ENCODE measurements at places on chromosomes 11 and 22. TPM values are rescaled to one million over a fixed set of nuclear protein-coding genes. Genes with fewer than 3 reads are reported as not detected.

- H3K4me1 ChIP-seq = peaks cover 47% of the 10 kb centered on the region
- H3K27me3 ChIP-seq = no peaks in the 10 kb centered on the region
- peak overlapping the region; percentile 92 for H3K27ac ChIP-seq
- DNase-seq = peak; percentile 29
Measured at GRCh38 chr22:41781507-41781906, 19.0 kb upstream of the CCDC134 start.

DNA sequence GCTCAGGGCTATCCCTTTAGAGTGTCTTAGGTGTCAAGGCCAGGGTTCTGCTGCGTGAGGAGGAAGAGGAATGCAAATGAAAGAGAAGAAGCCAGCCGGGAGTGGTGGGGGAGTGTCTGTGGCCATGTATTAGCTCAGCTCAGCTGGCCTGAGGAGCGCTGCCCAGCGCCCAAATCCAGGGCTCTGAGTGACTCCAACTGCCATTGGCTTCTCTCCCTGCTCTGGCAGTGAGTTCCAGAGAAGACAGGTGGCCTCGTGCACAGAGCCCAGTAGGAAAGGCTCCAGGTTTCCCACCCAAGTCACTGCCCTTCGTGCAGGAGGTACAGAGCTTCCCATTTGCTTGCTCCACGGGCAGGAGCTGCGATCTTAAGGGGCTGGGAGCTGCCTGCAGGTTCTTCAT lies 302.0 kb downstream of the KIRREL3 start:
- H3K4me1 ChIP-seq = no peaks in the 10 kb centered on the region
- no peak overlapping the region for H3K27ac ChIP-seq

GRCh38 chr22:37476389-37477329 lies 9.5 kb downstream of the MFNG start:
- H3K4me1 ChIP-seq = peaks cover 7% of the 10 kb centered on the region
- H3K27ac ChIP-seq = no peak overlapping the region
- no peaks in the 10 kb centered on the region for H3K27me3 ChIP-seq
- no peak for DNase-seq

GRCh38 chr22:26853071-26853470 lies 195.7 kb downstream of the MIAT start:
- H3K27ac ChIP-seq = no peak overlapping the region
- DNase-seq = no peak
- no peaks in the 10 kb centered on the region for H3K4me1 ChIP-seq
- no peak overlapping the region for H3K4me3 ChIP-seq
- peaks cover 11% of the 10 kb centered on the region for H3K36me3 ChIP-seq

DNA sequence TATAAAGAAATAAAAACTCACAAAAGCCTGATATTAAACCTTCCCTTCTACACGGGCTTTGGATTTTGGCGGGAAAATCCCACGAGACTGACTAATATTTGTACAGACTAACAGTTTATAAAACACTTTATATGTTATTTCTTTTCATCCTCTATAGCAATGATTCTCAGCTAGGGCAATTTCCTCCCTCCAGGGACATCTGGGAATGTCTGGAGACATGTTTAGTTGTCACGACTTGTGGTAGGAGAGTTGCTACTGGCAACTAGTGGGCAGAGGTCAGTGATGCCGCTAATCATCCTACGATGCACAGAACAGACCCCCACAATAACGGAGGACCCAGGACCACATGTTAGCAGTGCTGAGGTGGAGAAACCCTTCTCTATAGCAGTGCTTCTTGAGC lies 304.8 kb upstream of the PITPNB start:
- H3K4me3 ChIP-seq = no peak overlapping the region
- no peak overlapping the region for H3K27ac ChIP-seq
- peaks cover 5% of the 10 kb centered on the region for H3K27me3 ChIP-seq
- H3K36me3 ChIP-seq = no peaks in the 10 kb centered on the region

- peaks cover 6% of the 10 kb centered on the region for H3K36me3 ChIP-seq
- H3K27ac ChIP-seq = no peak overlapping the region
- H3K27me3 ChIP-seq = peaks cover 13% of the 10 kb centered on the region
- no peak for DNase-seq
- no peak overlapping the region for H3K4me3 ChIP-seq
Measured at GRCh38 chr11:58742981-58743880, 11.5 kb upstream of the GLYAT start.

- peak overlapping the region; percentile 81 for H3K4me3 ChIP-seq
- H3K36me3 ChIP-seq = peaks cover 68% of the 10 kb centered on the region
- peaks cover 51% of the 10 kb centered on the region for H3K4me1 ChIP-seq
- no peaks in the 10 kb centered on the region for H3K27me3 ChIP-seq
- H3K27ac ChIP-seq = peak overlapping the region; percentile 97
Measured at GRCh38 chr11:62599901-62600300, 1.8 kb downstream of the MTA2 start.

MS4A10 gene
- not detected for total RNA-seq

SLC25A17 gene
- total RNA-seq = 29.3 TPM

SYT8 gene
- not detected for total RNA-seq

NLRP14 gene
- 0.07 TPM for total RNA-seq

C2CD3 gene
- 22.6 TPM for total RNA-seq

HBD gene
- total RNA-seq = not detected
